Activated T-cell treated with anti-CD3 and anti-CD28 coated beads, Interleukin-2, amount 50 U/mL, for 1 hour (primary cell): ENCODE measurements at places on chromosomes 11 and 22.

- DNase-seq: no peak
Measured at GRCh38 chr11:134452838-134453155, 40.8 kb upstream of the B3GAT1 start.

GRCh38 chr22:35464399-35464798 lies 64.5 kb downstream of the MCM5 start:
- no peak for DNase-seq

- no peak for DNase-seq
Measured at GRCh38 chr11:16280256-16280682, 76.1 kb downstream of the SOX6 start.

DNA sequence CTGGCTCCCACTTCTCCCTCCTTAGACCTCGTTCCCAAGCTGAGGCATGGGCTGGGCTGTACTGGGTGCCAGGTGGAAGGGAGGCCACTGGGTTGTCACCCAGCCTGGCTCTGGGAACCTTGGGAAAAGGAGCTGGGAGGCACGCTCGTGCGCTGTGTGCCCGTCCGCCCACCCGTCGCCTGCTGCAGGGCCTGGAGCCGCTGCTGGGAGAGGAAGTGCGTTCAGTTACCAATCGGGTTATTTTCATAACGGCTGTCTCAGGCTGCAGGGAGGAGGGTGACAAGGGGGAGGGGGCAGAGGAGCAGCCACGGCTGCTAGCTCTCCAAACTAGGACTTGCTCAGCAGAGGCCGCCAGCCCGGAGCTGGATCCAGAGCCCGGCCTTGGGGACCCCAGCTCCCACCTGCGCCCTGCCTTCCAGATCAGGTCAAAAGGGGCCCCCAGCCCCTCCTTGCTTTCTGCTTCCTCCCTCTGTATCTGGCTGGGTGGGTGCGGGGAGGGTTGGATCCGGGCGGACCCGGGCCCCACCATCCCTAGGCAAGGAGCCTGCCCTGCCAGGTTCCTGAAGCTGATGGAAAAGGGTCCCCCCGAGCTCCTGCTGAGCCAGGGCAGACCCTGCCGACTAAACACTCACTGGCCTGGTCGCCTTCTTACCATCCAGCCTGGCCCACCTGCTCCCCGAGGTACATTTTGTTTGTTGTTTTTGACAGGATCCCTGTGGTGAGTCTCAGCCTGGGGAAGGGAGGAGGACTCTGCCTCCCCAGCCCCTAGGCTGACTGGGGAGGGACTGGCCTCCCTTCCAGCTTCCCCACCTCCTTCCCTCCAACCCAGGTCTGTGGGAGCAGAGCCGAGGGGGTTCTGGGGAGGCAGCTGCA lies 14.3 kb downstream of the DGKZ start:
- DNase-seq: peak; percentile 64

DNA sequence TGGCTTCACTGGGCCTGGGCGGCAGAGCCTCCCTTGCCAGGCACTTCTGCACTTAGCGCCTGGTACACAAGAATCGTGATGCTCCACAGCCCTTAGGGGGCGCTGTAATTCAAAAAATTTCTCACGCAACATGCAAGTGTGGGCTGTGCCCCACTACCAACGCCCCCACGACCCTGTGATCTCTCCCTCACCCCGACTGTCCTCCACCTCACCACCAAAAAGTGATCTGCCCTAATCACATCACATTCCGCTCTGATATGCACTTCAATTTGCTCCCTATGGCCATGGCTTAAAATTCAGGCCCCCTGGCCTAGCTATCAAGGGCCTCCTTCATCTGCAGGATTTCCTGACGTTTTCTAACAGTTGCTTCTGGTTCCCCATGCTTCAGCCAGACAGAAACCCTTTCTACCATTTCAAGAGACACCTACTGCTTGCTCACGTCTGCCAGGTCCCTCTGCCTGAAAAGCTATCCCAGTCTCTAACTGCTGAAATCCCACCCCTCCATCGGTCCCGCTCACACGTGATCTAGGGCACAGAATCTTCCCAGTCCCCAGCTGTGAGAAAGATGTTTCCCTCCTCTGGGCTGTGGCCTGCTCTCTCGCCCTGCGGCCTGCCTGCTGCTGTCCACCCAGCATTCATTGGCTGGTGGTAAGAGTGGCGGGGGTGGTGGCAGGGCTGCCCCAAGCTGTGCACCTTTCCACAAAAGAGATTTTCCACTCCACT lies 27.9 kb upstream of the LRRC32 start:
- no peak for DNase-seq

DNA sequence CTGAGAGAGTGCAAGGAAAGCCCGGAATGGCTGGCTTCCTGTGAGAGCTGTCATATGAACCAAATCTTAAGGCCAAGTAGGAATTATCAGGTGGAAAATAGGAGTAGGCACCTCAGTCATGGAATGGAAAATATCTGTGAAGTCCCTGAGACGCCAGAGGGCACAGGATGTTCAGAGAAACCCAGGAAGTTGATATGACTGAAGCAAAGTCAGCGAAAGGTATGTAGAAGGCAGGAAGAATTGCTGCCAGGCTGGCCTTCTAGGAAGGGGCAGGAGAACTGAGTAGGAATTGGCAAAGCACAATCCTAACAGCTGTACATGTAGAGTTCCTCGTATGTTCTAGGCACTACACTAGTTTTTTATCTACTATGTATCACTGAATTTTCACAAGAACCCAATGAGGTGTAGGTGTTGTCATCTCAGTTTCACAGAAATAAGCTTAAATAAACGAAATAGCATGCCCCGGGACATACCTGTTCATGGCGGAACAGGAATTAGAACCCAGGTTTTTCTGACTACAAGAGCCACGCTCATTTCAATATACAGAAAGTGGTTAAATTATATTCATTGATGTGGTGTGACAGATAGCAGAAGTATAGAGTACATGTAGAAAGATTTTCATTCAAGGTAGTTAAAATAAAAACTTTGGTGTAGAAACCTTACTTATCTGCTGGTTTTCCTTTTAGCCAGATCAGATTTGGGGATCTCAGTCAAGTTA lies 17.0 kb downstream of the HMGXB4 start:
- DNase-seq: no peak

DNA sequence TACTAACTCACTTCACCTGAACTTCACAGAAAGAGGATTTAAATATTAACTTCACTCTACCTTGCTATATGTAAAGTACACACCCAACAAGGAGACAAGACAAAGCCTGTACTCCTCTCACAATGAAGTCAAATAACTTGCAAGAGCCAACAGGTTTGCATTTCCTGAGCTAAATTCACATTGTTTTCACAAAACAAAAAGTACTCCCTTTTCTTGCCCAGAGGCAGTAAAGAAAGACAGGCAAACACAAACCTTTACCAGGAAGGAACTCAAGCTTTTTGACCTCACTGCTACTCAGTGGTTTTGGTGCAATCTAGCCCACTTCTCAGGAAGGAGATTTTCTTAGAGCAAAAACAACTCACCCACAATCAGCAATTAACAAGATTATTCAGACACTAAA lies 15.7 kb downstream of the USP28 start:
- no peak for DNase-seq

DNA sequence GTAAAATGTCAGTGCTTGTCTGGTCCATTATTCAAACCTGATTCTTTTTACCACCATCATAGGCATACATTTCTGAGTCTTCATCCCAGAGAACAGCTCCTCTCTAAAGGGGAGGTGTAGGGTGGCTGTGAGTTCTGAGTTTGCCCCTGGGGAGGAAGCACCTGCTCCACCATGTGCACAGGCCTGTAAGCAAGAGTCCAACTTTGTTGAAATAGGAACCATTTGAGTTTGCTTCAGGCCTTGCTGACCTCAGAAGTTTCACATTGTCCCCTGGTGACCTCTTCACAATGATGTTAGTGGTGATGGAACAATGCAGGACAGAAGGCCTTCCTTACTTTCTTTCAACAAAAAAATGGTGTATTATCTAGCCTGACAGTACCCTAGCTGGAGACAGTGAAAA lies 54.6 kb upstream of the TOP3B start:
- DNase-seq: no peak

GRCh38 chr22:19728836-19729235 lies 5.5 kb downstream of the GP1BB start:
- DNase-seq: no peak

- no peak for DNase-seq
Measured at GRCh38 chr11:64382586-64382985, 23.6 kb downstream of the RPS6KA4 start.

- DNase-seq: no peak
Measured at GRCh38 chr11:64275031-64275800, 9.2 kb downstream of the BAD start.

DNA sequence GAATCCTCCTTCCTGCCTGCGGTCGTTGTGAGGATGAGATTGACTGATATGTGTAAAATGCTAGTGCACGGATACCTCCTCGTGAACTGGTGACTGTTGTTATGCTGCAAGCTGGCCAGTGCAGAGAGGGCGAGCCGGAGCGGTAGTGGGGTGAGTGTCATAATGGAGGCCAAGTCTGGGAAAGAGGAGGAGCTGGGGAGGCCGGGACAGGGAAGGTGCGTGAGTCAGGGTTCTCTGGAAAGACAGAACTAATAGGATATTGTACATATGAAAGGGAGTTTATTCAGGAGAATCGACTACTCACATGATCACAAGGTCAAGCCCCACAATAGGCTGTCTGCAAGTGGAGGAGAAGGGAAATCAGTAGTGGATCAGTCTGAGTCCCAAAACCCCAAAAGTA lies 56.8 kb upstream of the FADD start:
- no peak for DNase-seq

GRCh38 chr11:94740083-94741021 lies 27.8 kb upstream of the AMOTL1 start:
- DNase-seq: no peak

DNA sequence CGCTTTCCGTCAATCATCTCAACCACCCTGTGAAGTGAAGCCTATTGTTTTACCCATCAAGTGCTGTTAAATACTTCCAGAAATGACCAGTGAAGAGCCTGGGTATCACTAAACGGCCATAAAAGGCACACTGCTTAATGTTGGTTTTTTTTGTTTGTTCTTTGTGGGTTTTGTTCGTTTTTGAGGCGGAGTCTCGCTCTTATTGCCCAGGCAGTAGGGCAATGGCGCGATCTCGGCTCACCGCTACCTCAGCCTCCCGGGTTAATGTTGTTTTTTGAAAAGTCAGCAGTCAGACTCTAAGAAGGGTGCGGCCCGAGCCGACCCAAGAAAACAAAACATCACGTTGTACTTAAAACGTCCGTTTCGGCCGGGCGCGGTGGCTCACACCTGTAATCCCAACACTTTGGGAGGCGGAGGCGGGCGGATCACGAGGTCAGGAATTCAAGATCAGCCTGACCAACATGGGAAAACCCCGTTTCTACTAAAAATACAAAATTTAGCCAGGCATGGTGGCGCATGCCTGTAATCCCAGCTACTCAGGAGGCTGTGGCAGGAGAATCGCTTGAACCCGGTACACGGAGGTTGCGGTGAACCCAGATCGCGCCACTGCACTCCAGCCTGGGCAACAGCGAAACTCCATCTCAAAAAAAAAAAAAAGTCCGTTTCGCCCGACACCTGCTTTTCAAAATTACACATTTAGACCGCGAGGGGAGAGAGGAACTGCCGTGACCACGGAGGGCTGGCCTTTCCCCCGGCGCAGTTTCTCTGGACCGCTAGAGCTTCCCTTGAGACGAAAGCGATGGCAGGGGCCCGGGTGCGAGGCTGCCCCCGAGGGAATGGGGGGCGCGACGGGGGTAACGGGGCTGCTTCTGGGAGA lies 714 bp downstream of the CD59 start:
- peak; percentile 49 for DNase-seq
